ENCODE measurements at places on chromosomes 5 and 9.

DNA sequence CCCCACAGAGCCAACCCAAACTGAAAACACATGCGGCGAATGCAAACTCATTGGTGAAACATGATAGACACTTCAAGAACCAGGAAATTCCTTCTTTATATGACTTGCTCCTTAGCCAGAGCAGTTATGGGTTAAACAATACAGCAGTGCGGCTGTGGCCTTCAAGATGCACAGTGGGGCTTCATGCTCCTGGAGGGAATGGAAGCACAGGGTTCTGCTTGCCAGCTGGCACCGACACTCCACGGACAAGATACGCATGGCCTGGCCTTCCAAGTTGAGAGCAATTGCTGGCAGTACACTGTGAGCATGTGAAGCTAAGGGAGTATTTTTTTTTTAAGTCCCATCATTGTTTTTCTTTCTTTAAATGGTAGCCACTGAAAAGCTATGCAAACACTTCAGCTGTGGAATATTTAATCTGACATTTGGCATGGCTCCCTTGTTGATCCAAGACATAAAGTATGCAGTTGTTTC, 451.6 kb upstream of the CD180 start:
- DNase-seq, result no peak

- no peak for DNase-seq
Measured at GRCh38 chr5:139134906-139135305, 63.3 kb downstream of the SIL1 start.

GRCh38 chr5:72107131-72107900, at the start of gene MAP1B:
TSS of gene MAP1B (plus strand) at chr5:72107475. CDS start at chr5:72107532, 57 bp downstream.
- DNase-seq, result no peak

- DNase-seq, result no peak
Measured at GRCh38 chr5:40628407-40628806, 51.3 kb upstream of the PTGER4 start.

- peak; percentile 33 for DNase-seq
Measured at GRCh38 chr5:108747774-108748400, at the start of gene FER. TSS of gene FER (plus strand) at chr5:108747897. CDS start at chr5:108798183, 50,286 bp downstream.

DNA sequence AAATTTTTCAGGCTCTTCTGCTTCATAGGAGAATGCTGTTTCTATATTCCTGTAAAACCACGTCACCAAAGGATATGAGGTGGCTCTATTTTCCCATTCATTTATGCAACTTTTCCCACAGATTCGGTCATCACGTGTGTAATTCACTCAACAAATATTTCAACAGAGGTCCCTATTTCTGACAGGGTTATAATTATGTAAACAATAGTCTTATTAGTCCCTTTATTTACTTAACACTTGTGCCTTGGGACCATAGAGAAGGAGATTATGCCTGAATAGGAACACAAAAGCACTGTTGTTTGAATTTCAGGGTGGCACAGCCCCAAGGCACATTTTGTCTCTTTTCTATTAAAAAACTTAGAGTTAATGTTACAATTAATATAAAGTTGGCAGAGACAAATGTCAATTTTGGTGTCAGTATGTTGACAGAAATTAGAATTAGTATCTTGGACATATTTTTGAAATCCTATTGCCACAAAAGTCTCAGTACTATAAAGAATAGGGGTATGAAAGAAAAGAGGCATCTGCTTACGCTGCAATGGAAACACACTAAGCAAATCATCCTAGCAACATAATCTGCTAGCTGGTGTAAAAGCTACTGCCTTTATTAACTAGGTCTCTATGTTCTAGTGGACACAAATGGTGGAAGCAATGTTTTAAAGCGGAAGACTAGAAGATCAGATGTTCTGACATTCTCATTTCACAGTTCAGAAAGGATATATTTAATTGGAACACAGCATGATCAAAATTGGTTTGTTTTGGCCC, 229.1 kb upstream of the TBCA start:
- DNase-seq, result no peak

DNA sequence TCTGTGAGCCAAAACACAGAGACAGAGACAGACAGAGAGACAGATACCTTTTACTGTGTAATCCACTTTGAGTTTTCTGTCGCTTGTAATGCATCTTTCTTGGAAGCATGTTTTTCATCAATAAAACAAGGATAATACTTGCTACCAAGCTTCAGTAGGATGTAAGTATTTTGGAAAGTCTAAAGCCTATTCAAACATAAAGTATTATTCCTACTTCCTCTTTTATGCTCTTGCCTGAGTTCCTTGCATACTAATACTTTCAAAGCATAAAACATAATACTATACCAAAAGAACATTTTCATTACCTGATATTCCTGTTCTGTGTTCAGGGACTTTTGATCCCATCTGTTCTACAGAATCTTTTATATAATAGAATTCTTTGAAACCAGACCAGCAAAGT, 64.5 kb upstream of the SLC30A5 start:
- no peak for DNase-seq

DNA sequence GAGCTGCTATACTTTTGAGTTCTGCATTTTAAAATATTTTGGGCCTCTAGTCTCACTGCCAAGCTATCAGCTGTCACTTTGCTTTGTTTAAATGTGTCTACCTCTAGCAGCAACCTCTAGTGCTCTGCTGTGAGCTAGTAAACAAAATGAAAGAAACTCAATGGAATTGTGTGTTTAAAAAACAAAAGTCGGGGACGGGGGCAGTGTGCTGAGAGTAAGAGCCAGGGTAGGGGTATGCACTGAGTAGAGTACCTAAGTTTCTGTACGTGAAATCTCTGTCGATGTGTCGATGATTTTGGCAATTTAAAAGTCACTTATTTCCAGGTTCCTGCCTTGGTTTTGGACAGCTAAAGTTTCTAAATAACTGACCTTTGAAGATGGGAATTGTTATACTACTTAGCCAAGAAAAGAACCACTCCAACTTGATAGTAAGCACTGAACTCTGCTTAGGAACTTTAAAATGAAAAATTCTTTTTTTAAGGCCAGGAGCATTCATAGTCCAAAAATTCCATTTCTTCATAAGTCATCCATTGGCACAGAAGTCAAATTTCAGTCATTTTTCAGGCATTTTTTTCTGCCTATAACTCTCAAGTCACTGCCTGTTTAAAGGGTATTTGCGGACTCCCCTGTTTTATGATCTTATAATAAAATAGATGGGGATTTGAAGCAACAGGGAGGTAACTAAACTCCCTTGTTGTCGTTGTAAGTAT, 111.5 kb downstream of the SAXO1 start:
- DNase-seq, result no peak

Measured in activated CD4-positive, alpha-beta T cell treated with anti-CD3 and anti-CD28 coated beads, Interleukin-2, amount 50 U/mL, for 48 hours (primary cell).